ENCODE measurements at places on chromosomes 3 and 15.

DNA sequence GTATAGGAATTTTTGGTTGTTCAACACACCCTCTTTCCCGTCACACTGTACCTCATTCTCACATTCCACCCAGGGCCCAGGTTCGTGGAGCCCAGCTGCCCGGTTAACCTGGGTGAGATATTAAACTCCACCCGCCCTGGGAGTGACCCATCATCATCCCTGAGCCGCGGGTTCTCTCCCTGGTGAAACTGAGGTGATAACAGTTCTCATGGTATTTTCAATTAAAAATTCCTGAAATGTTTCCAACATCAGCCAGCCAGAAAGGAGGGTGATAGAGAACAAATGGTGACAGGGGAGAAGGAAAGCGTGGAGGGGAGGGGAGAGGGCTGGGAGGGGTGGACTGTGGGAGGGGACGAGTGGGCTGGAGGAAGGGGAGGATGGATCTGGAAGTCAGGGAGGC is 148.8 kb downstream of the ALDH1A2 start:
- no peak overlapping the region for H3K27ac ChIP-seq
- H3K36me3 ChIP-seq: no peaks in the 10 kb centered on the region
- no peak overlapping the region for H3K4me3 ChIP-seq
- DNase-seq: no peak
- no peaks in the 10 kb centered on the region for H3K4me1 ChIP-seq

- no peaks in the 10 kb centered on the region for H3K27me3 ChIP-seq
- DNase-seq: no peak
- H3K4me3 ChIP-seq: no peak overlapping the region
- H3K36me3 ChIP-seq: no peaks in the 10 kb centered on the region
- H3K4me1 ChIP-seq: no peaks in the 10 kb centered on the region
These were observed 44.9 kb upstream of the MANF start for GRCh38 chr3:51340013-51340829.

GRCh38 chr15:92288755-92289154 is 104.9 kb upstream of the ST8SIA2 start:
- peak; percentile 25 for DNase-seq
- H3K27me3 ChIP-seq: no peaks in the 10 kb centered on the region
- no peaks in the 10 kb centered on the region for H3K36me3 ChIP-seq
- no peak overlapping the region for H3K27ac ChIP-seq

GRCh38 chr15:54599386-54599785 is 597.4 kb downstream of the RSL24D1 start:
- H3K4me3 ChIP-seq: no peak overlapping the region
- no peak overlapping the region for H3K27ac ChIP-seq
- H3K27me3 ChIP-seq: no peaks in the 10 kb centered on the region
- H3K4me1 ChIP-seq: no peaks in the 10 kb centered on the region
- DNase-seq: no peak

- H3K27me3 ChIP-seq: no peaks in the 10 kb centered on the region
- H3K27ac ChIP-seq: no peak overlapping the region
- DNase-seq: no peak
- H3K4me1 ChIP-seq: peaks cover 17% of the 10 kb centered on the region
- H3K4me3 ChIP-seq: no peak overlapping the region
- peaks cover 28% of the 10 kb centered on the region for H3K36me3 ChIP-seq
These were observed 32.4 kb downstream of the PAK2 start for GRCh38 chr3:196772102-196772501.

- no peak overlapping the region for H3K4me3 ChIP-seq
- peaks cover 1% of the 10 kb centered on the region for H3K4me1 ChIP-seq
- no peaks in the 10 kb centered on the region for H3K36me3 ChIP-seq
- no peaks in the 10 kb centered on the region for H3K27me3 ChIP-seq
These were observed 241.4 kb upstream of the TBL1XR1 start for GRCh38 chr3:177438596-177439220.
